Muscle of back (tissue), 13 donors: ENCODE measurements at places on chromosomes 6 and 20.
A peak's percentile ranks its signal among the peaks of the same experiment; 100 is the strongest.

- no peak for DNase-seq
Observed at GRCh38 chr6:106155219-106155830, 69.2 kb downstream of the PRDM1 start.

DNA sequence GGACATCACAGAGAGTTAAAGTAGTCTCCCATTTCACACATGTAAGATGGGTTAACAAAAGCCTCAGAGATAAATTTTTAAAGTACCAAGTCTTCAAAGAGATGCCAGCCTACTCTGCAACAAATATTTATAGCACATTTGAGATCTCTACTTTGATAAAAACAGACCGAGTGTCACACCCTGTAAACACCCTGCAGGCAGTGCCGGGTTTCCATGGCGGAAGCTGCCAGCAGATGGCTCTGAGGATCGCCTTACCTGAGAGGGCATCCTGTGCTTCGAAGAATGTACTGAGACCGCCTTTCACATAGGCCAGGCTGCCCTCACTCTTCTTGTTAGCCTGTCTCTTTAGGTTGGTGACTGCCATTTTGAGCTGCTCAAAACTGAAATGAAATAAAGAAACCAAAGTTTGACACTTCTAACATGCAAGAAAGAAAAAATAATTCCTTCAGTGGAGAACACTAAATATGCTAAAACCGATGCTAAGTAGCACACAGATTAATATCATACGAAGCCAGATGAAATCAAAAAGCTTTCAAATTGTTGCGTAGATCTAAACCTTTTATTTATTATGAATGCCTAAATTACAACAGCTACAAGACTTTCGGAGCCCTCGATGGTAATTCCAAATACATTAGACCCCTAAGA, 39.3 kb downstream of the HUS1B start:
- no peak for DNase-seq

DNA sequence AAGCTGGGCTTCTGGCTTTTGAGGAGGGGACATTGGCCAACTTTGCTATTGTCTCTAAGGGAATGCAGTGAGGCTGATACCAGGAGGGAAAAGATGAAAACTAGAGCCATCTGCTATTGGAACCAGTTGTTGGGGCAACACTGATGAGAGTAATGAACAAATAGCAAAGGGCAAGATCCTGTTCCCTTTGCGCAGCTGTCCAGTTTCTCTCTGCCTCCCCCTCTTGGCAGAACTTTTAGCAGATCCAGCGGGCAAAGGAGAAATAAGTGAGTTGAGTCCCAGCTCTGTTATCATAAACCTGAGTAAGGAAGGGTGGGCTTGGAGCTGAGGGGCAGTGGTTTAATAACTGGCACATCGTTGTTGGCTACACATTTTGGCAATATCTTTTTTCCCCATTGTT, 126.8 kb downstream of the AKAP7 start:
- no peak for DNase-seq

DNA sequence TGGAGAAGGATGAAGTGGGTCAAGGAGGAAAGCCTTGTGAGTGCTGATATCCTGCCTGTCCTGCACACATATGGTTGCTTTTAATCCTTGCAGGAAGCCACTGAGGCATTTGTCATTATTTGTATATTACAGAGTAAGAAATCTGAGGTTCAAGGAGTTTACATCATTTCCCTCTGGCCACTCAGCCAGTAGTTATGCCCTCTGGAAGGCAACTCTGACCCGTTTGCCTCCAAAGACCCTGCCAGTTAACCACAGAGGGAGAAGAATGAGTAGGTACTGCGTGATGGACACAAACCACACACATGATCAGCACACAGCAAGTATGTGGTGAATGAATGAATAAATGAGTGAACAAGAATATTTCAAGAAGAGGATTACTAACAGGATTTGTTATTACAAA, 7.9 kb upstream of the FAM210B start:
- DNase-seq = no peak

- DNase-seq = no peak
Observed at GRCh38 chr6:134379076-134379475, 61.2 kb upstream of the SGK1 start.

DNA sequence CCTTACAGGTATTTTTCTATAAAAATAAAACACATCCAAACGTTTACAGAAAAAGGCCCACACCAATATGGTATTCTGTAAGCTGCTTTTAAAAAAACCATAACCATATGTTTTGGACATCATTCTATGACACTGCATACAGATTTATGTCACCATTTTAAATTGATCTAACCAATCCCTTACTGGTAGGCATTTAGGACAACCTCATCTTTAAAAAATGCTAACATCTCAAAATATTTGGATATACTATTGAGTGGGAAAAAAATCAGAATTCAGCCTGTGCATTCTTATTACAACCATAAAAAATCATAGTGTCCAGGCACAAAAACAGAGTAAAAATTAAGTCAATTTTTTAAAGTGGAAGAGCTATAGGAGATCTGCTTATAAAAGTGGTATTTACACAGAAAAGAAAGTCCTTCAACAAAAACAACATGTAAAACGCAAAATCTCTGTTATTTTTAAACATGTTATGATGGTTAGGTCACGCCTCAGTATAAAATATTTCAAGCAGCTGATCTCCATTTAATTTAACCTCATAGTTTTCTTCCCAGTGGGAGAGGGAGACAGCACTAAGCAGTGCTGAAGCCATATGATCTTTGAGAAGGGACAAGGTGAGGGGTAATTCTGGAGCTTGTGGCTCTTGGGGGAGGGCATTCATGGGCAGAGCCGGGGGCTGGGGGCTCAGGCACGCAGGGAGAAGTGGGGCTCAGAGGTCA, 21.2 kb downstream of the TRAM2 start:
- no peak for DNase-seq

- DNase-seq = no peak
Observed at GRCh38 chr6:56938649-56939191, 16.2 kb upstream of the BEND6 start.

DNA sequence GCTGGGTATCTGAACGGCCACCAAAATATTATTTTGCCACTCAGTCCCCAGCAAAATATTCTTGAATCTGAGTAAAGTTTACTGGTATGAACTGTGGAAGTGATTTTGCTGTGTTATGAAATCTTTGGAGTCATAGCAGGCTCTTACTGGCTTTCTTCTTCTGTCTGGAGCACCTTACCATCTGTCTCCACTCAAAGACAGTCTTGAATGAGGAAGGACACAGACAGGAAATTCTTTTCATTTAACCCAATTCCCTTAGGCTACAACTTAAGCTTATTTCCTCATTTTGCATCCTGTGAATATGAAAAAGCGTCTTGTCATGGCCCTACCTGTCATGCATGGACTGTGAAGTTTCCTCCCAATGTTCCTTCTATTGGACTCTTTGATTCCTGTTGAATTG, 24.7 kb downstream of the FNDC1 start:
- DNase-seq = no peak

GRCh38 chr6:65410309-65410708, 296.7 kb downstream of the EYS start:
- DNase-seq = no peak

DNA sequence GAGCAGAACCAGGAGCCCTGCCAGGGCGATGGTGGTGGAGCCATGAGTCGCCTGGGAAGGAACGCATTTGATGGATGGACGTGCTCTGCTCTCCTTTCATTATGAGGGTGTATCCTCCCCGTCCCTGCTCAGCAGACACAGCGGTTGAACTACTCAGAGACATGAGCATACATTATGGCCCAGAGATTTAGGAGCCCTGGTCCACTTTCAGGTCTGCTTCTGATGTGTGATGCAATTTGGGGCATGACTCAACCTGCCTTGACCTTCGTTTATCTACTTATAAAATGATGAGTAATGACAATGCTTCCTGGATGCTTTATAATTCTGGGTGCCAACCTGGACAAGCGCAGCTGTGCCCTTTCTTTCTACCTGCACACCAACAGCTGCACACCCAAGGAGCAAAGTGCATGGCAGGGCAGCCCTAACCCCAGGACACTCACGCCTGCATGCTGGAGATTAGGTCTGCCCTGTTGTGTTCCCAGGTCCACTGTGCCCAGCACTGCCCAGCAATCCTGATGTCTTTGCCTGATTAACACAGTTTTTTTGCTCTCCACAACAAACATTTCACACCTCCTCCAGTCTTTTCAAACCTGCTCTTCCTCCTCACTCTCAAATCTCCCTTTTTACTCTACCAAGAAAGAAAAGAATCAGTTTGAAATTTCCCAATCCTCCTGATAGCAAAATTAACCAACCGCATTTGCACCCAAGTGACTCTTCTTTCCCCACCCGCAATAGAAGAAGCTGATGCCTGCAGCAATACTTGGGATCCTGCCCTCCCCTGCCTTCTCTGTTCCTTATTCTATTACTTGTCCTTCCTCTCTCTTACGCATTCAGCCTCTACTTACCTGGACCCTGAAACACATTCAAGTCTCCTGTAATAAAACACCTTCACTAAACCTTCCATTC, 81.2 kb downstream of the EZR start:
- no peak for DNase-seq

- no peak for DNase-seq
Observed at GRCh38 chr20:60428651-60429050, 470.4 kb downstream of the CDH26 start.

DNA sequence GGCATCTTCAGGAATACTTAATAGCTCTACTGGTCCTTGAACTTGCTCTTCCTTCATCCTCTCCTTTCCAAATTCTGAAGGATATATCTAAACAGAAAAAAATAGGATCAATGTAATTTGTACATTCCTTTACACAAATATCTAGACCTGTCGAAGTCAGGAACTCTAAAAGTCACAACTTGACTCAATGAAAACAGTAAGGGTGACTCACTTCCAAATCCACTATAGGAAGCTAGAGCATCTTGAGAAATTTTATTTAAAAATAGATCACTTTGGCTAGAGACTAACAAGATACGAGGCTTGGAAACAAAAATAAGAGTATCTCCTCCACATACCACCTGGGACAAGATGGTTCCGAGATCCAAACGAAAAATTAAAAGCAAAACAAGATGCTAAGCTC, 12.2 kb downstream of the ESF1 start:
- DNase-seq = no peak

DNA sequence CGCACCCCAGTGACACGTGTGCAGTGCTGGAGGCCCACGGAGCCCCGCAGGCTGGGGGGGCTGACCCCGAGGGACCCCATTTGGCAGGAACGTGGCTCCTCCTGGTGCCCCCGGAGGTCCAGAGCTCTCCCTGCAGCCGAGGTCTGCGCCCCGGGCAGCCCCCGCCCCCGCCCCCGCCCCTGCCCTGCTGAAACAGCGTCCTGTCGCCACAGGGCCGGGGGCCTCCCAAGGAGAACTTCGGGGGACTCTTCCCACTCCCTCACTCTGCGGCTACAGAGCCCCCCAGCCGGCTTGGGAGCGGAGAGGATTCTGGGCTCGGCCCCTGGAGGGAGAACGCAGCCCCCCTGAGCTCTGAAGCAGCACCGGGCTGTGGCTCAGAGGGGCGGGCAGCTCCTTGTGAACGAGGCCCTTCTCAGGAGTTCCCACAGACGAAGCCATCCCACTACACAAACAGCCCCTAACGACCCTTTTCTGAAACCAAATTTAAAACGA, 115.2 kb downstream of the DLL1 start:
- DNase-seq = no peak

DNA sequence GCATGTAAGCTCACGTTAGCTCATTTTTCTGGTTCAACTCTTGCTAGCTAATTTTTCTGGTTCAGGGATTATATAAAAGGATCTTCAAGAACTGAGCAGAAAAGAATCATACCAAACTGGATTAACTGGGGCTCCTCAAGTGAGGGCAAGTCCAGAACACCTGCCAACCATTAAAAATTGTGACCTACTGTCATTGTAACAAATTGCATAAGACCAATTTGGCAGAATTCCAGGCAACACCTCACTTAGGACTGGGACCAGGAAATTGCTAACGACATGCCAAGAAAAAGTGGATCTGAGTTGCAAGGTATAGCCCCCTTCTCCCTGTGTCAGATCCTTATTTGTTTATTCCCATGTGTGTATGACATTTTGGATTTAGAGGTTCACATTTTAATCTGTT, 216.6 kb downstream of the HIVEP2 start:
- DNase-seq = no peak

DNA sequence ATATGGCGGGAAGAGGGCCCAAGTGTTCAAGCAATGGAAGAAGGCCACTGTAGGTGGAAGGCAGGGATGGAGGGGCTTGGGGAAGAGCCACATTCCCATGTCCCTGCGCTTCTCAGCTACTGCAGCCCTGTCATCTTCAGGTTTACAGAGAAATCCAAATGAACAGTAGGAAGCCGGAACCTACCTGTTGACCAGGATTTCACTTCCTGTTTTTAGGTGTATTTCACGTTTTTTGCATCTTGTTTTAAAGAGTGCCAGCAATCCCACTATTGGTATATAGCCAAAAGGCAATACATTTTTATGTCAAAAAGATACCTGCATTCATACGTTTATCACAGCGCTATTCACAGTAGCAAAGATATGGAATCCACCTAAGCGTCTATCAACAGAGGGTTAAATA, 159.2 kb downstream of the SLC35B3 start:
- DNase-seq = no peak

DNA sequence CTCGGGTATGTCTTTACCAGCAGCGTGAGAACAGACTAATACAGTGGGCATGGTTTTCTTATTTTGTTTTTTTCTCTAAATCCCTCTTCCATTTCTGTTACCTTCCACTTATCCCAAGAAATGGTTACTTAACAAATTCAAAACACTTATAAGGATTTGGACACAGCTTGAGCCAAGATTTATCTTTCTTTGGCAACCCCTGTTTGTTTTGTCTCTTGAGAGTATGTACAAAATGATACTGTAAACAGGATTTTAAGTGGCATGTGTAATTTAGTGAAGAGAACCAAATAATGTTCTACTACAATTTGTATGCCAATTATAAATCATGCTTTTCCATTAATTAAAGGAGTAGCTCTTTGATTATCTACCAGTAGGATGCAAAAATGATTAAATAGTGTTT, 51.4 kb downstream of the PPP1R14C start:
- no peak for DNase-seq

- no peak for DNase-seq
Observed at GRCh38 chr20:61901392-61902220, 164.1 kb downstream of the TAF4 start.

GRCh38 chr6:15088904-15089568, 156.8 kb upstream of the JARID2 start:
- no peak for DNase-seq

GRCh38 chr6:90547991-90548390, 38.9 kb downstream of the MAP3K7 start:
- no peak for DNase-seq

DNA sequence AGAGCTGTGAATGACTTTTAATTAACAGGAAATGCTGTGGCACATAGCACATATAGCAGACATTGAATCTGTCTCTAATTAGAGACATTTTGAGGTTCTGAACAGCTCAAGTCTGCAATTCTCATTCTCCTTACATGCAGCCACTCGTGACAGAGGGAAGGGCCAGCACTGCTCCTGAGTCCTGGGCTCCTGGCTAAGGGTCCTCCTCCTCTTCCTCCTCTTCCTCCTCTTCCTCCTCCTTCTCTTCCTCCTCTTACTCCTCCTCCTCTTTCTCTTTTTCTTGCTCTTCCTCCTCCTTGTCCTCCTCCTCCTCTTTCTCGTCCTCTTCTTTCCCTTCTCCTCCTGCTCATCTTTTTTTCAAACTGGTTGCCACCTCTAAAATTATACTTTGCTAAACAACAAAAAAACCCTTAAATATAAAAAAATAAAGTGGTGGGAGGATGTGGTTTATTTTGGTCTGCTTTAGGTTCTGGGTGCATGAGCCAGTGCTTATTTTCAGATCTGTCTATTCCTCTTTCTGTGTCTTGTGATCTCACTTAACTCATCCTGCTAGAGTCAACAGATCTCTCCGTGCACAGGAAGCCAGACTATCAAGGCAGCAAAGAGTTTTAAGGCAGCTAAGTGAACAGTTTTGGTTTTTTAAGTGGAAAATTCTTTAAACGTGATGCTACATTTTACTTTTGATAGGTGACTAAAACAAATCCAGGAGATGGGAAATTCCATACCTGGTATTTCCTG, 159.3 kb downstream of the CD83 start:
- DNase-seq = peak; percentile 35

GRCh38 chr6:30720738-30721197, 616 bp downstream of the TUBB start:
- peak; percentile 73 for DNase-seq
